ENCODE measurements at places on chromosomes 11 and 22.

- no peak for DNase-seq
- no peak overlapping the region for H3K27ac ChIP-seq
- H3K36me3 ChIP-seq = no peaks in the 10 kb centered on the region
- no peak overlapping the region for H3K4me3 ChIP-seq
- H3K27me3 ChIP-seq = no peaks in the 10 kb centered on the region
Measured at GRCh38 chr11:69560141-69560790, 78.8 kb downstream of the LINC01488 start.

GRCh38 chr11:62880231-62880802 lies 379 bp upstream of the SLC3A2 start:
- peak overlapping the region; percentile 98 for H3K4me3 ChIP-seq
- peak overlapping the region; percentile 93 for H3K27ac ChIP-seq
- no peak for DNase-seq
- peaks cover 26% of the 10 kb centered on the region for H3K36me3 ChIP-seq

DNA sequence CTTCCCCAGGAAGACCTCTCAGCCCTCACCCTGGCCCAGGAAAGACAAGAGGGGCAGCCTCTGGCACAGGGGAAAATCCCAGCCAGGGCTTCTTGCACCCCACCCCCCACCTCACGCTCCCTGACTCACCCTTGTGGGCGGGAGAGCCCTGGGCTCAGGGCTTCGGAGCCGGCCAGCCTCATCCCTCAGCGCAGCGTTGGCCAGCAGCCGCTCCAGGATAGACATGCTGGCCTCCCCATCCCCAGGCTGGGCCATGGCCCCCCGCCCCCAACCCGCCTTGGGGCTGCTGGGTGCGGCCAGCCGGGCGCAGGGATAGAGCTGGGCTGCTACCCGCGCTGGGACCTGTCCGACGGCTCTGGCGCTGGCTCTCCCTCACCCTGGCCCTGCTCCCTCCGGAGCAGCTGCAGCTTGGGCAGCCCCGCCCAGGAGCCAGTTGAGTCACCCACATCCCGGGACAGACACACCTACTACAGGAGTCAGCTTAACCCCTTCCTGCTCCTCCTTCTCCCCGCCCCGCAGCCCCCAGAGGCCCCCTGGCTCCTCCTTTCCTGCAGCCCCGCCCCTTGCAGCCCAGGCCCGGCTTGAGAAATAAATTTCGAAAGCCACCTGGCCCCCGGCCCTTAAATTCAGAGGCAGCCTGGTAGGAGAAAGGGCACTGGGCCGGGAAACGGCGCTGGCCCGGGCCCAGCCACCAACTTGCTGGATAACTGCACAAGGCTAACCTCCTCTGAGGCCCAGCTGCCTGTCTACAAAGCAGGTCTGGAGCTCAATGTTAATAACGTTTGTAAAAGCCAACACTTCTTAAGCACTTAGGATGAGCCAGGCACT lies 13.4 kb downstream of the TNKS1BP1 start:
- H3K4me3 ChIP-seq = no peak overlapping the region
- H3K27me3 ChIP-seq = no peaks in the 10 kb centered on the region
- H3K27ac ChIP-seq = no peak overlapping the region
- no peaks in the 10 kb centered on the region for H3K36me3 ChIP-seq
- H3K4me1 ChIP-seq = peaks cover 17% of the 10 kb centered on the region

DNA sequence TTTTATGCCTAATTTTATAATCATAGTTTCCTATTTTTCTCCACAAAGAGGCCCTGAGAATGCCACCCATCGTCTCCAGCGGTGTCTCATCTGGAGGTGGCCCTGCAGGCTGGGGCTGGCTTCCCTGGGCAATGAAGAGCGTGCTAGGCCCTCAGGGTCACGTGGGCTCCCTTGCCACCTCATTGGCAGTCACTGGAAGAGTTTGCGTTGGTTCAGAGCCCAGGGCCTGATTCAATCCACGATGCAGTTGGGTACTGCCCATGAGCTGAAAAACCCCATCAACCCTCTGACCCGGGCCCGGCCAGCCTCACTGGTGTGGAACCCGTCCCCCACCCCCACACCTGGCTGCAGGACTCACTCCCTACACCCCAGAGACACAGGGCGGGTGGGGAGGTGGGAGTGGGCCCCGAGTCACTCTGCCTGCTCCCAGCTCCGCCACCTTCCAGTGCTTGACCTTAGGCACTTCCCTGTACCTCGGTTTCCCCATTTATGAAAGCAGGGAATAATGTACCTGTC lies 43.4 kb upstream of the A4GALT start:
- no peak for DNase-seq
- H3K4me1 ChIP-seq = no peaks in the 10 kb centered on the region
- H3K36me3 ChIP-seq = no peaks in the 10 kb centered on the region
- no peak overlapping the region for H3K27ac ChIP-seq
- peaks cover 4% of the 10 kb centered on the region for H3K27me3 ChIP-seq
- no peak overlapping the region for H3K4me3 ChIP-seq

- H3K27ac ChIP-seq = no peak overlapping the region
- no peaks in the 10 kb centered on the region for H3K27me3 ChIP-seq
- H3K36me3 ChIP-seq = no peaks in the 10 kb centered on the region
- DNase-seq = no peak
- no peak overlapping the region for H3K4me3 ChIP-seq
Measured at GRCh38 chr11:76589964-76590950, 80.3 kb downstream of the LRRC32 start.

GRCh38 chr11:72309074-72309598 lies 65.2 kb upstream of the PHOX2A start:
- H3K4me1 ChIP-seq = no peaks in the 10 kb centered on the region
- no peak overlapping the region for H3K27ac ChIP-seq
- H3K4me3 ChIP-seq = no peak overlapping the region
- peaks cover 12% of the 10 kb centered on the region for H3K36me3 ChIP-seq
- no peaks in the 10 kb centered on the region for H3K27me3 ChIP-seq

GRCh38 chr22:43320943-43321900 lies 21.9 kb downstream of the SCUBE1 start:
- no peak overlapping the region for H3K27ac ChIP-seq
- no peaks in the 10 kb centered on the region for H3K27me3 ChIP-seq
- no peak overlapping the region for H3K4me3 ChIP-seq

DNA sequence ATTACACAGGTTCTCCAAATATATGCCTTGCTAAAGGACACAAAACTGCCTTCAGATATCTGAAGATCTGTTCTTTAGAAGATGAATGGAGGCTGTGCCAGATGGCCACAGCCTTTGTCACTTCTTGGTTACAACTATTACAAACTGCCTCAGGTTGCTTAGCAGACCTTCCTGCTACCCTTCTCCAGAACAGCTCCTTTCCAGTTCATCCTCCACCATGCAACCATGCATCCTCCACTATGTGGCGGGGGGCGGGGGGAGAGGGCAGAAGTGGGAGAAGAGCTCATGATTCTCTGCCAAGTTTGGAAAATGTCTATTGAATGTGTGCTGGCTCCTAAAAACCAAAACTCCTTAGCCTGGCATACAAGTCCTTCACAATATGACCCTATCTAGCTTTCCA lies 267.5 kb downstream of the TTC28 start:
- H3K27me3 ChIP-seq = no peaks in the 10 kb centered on the region
- H3K27ac ChIP-seq = no peak overlapping the region
- no peak for DNase-seq
- no peak overlapping the region for H3K4me3 ChIP-seq

DNA sequence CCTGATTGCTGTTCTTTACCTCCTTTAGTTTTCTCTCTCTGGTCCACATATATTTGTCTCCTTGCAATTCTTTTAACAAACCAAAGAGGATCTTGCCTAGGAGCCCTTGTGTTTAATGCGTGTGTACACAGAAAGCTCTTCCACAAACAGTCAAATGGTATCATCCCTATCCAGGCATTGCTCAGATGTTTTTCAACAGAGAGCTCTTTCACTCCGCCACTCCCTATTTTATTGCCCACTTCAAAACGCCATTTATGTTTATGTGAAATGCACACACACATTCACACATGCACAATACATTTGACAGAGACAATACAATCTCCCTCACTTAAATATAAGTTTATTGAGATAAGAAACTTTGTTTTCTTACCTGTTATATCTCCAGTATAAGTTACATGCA lies 4.7 kb downstream of the OR5AP2 start:
- H3K4me3 ChIP-seq = no peak overlapping the region
- no peaks in the 10 kb centered on the region for H3K27me3 ChIP-seq
- no peak overlapping the region for H3K27ac ChIP-seq
- no peaks in the 10 kb centered on the region for H3K4me1 ChIP-seq
- no peaks in the 10 kb centered on the region for H3K36me3 ChIP-seq

GRCh38 chr11:126743628-126744027 lies 256.9 kb downstream of the KIRREL3 start:
- H3K36me3 ChIP-seq = no peaks in the 10 kb centered on the region
- no peak overlapping the region for H3K4me3 ChIP-seq
- no peak overlapping the region for H3K27ac ChIP-seq
- no peaks in the 10 kb centered on the region for H3K4me1 ChIP-seq

DNA sequence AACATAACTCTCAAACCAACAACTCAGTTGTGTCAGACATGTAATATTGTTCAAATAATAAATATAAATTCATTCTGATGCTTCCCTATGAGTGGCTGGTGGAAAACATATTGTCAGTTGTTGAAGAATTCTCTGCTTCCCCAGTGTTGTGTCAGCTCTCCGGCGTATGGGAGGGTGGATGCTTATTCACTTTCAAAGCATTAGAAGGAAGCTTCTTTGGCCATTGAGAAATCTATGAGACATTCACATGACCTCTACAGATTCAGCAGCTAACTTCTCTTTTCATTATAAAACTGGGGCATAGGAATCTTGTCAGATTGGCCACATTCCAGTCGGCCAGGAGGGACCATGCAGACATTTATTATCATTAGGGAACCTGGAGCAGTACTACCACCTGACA lies 2.9 kb downstream of the OR51V1 start:
- H3K4me3 ChIP-seq = no peak overlapping the region
- H3K27ac ChIP-seq = no peak overlapping the region
- DNase-seq = no peak
- no peaks in the 10 kb centered on the region for H3K36me3 ChIP-seq

DNA sequence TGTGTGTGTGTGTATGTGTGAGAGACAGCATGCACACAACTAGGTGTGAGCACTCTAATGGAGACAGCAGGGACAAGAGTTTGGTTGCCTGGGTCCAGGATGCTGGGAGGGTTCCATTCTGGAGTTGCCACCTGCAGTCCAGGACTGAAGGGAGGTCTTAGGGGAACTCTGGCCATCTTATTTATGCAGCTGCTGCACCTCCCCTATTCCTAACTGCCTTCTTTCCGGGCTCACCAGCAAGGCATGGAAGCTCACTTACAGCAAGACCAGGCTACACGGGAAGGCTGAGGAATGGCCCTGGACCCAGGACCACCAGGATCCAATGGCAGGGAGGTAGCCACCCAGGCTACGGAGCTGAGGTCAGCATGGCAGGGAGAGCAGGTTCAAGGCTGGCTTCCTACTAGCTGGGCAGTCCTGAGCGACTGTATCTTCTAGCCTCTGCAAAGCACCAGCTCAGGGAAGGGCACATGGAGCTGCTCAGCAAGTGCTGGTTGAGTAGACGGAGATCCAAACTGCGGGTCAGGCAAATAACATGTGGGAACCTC lies 42.2 kb upstream of the B3GAT1 start:
- DNase-seq = no peak
- no peak overlapping the region for H3K27ac ChIP-seq
- no peaks in the 10 kb centered on the region for H3K36me3 ChIP-seq
- H3K4me1 ChIP-seq = no peaks in the 10 kb centered on the region

- no peak overlapping the region for H3K4me3 ChIP-seq
- no peak overlapping the region for H3K27ac ChIP-seq
- H3K36me3 ChIP-seq = peaks cover 32% of the 10 kb centered on the region
- no peaks in the 10 kb centered on the region for H3K27me3 ChIP-seq
- no peak for DNase-seq
- no peaks in the 10 kb centered on the region for H3K4me1 ChIP-seq
Measured at GRCh38 chr11:17992916-17993315, 19.9 kb downstream of the SERGEF start.

DNA sequence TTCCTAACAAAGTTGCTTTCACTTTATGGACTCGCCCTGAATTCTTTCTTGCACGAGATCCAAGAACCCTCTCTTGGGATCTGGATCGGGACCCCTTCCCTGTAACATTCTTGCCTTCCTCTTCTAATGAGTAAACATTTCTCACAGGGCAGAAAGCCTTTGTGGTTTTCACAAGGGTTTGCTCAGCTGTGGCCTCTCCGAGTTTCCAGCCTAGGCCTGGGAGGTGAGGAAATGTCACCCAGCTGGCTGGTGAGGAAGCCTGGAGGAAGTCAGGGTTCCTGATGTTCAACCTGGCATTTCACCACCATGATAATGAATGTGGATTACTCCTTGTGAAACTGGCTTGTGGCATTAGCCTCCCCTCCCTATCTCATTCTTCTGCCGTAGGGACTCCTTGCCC lies 224.9 kb downstream of the DSCAML1 start:
- no peaks in the 10 kb centered on the region for H3K27me3 ChIP-seq
- no peak overlapping the region for H3K27ac ChIP-seq
- no peaks in the 10 kb centered on the region for H3K4me1 ChIP-seq
- H3K4me3 ChIP-seq = no peak overlapping the region
- no peaks in the 10 kb centered on the region for H3K36me3 ChIP-seq

DNA sequence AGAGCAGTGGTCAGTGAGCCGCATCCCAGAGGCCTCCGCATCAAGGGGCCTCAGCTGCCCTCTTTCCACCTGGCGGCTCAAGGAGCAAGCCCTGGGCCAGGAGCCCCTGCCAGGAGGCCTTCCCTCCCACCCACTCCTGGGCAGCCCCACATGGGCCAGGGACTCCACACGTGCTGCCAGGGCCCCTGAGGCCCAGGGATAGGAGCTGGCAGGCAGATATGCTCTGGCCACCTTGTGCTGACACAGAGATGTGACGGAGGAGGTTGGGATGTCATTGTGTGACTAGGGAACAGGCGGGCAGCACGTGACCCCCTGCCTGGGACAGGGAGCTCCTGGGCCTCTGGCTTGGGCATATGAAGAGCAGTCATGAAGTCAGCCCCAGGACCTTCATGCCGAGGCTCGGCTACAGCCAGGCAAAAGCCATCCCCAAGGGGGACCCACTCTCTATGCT lies 77.9 kb downstream of the PIWIL3 start:
- H3K4me3 ChIP-seq = no peak overlapping the region
- no peaks in the 10 kb centered on the region for H3K36me3 ChIP-seq
- DNase-seq = no peak
- H3K4me1 ChIP-seq = no peaks in the 10 kb centered on the region

GRCh38 chr22:40002935-40003715 lies 8.4 kb downstream of the FAM83F start:
- H3K36me3 ChIP-seq = no peaks in the 10 kb centered on the region
- DNase-seq = no peak
- H3K4me1 ChIP-seq = no peaks in the 10 kb centered on the region
- no peak overlapping the region for H3K27ac ChIP-seq
- H3K4me3 ChIP-seq = no peak overlapping the region
- H3K27me3 ChIP-seq = no peaks in the 10 kb centered on the region

DNA sequence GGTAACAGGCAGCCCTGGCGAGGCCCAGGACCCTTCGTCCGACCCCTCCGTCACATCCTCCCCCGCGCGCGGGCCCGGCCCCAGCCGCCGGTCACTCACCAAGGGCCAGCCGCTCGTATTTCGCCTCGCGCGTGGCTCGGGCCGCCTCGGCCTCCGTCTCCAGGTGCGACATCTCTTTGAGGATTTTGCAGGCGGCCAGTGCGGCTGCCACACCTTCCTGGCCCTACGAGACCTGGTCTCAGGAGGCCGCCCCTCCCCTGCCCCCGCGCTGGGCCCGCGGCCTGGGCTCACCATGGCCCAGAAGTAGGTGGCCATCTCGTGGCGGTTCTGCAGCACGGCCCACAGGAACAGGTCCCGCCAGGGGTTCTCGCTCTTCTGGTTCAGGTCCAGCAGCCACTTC lies 14.1 kb downstream of the TSSC4 start:
- peaks cover under 1% of the 10 kb centered on the region for H3K4me1 ChIP-seq
- no peaks in the 10 kb centered on the region for H3K27me3 ChIP-seq
- H3K4me3 ChIP-seq = no peak overlapping the region
- no peaks in the 10 kb centered on the region for H3K36me3 ChIP-seq
